ENCODE measurements at places on chromosomes 7 and 10.
A peak's percentile ranks its signal among the peaks of the same experiment; 100 is the strongest.

DNA sequence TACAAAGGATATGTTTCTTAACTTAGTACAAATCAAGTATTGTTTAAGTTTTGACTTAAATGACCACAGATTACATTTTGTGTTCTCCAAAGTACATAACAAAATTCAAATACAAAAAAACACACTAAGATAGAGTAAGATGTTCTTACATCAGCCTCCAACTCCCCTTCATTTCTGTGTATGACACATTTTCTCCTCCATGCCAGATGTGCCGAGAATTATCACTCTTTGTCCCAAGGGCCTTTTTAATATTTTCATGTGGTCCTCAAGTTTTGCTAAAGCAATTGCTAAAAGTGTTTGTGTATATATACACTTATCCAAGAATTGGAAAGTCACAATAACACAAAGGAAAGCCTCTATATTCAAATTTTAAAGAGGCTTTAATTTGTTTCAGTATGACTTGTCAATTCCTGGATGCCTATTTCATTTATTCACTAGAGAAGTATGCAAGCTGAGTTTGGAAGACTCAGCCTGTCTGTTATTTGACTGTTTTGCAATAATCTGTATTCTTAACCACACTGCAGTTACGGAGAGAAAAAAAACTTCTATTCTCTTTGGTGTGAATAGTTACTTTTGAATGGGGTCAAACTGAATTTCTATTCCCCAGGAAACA, 586.4 kb upstream of the SEMA3D start:
- no peak for DNase-seq

GRCh38 chr10:89373916-89374711, 3.7 kb upstream of the IFIT1B start:
- no peak for DNase-seq

GRCh38 chr7:55964261-55965099, at the start of gene NIPSNAP2:
NIPSNAP2 (plus strand) TSS chr7:55964585; CDS start chr7:55964610, 25 bp downstream.
- DNase-seq, result peak; percentile 42

- DNase-seq, result no peak
These were observed 57.8 kb downstream of the BAMBI start for GRCh38 chr10:28734938-28735759.

DNA sequence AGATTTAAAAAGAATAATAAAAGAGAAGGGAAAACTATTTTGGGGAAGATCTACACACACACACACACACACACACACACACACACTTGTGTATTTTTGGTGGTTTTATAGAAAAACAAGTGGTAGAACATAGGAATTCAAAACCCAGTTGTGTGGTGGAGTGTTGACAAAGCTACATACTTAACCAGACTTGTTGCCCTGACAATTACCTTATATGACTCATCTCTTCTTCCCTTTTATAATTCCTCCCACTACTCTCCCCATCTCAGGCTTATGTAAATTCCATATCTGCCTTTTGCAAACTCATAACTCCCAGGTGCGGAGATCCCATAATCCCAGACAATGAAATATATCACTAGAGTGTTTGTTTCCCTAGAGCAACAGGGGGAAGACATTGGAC, 873.7 kb downstream of the NXPH1 start:
- DNase-seq, result no peak

GRCh38 chr10:103498936-103499638, 5.6 kb downstream of the NEURL1 start:
- DNase-seq, result no peak

GRCh38 chr10:124603376-124604213, 140.6 kb downstream of the FAM53B start:
- no peak for DNase-seq

Measured in T follicular helper cell (primary cell).